GM12892 (cell line): ENCODE measurements at places on chromosomes 6 and 20.

DNA sequence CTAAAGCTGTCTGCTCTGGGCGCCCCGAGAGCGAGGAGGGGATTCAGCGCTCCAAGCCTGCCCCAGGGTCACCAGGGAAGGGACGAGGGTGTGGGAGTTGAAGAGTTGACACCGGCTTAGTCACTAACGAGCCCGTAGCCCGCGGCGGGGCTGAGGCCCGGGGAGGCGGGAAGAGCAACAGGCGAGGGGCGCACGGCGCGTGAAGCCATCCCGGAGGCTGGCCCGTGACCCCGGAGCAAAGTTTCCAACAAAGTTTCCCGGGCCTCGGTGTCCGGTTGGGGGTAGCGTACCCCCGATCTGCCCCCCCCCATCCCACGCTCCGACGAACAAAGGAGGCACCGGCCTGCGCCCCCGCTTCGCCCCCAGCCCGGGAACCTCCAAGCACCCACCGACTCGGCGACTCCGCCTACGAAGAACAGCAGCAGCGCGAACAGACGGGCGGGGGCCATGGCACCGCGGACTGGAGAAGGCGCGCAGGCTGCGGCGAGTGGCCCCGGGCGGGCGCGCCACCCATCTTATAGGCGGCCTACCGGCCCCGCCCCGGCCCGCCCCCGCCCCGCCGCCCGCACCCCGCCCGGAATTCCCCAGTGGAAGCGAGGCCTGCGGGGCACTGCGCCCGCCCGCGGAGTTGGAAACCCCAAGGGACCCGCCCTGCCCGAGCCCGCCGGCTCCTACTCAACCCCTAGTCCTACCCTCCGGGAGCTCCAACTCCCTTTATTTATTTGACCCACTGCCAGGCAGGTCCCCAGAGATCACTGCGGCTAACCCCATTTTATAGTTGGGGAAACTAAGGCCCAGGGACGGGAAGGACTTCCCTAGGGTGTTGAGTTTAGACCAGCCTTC lies at the start of gene SDC4:
TSS of gene SDC4 (minus strand) at position 489 of the 843 bp plus-strand sequence. CDS start at position 449, 40 bp downstream.
- peak; percentile 51 for DNase-seq

- DNase-seq, result no peak
Observed at GRCh38 chr6:34170346-34170745, 24.5 kb upstream of the GRM4 start.

- no peak for DNase-seq
Observed at GRCh38 chr6:5670381-5670780, 336.3 kb downstream of the NRN1 start.

GRCh38 chr20:46851746-46852145 lies 42.9 kb upstream of the EYA2 start:
- no peak for DNase-seq

DNA sequence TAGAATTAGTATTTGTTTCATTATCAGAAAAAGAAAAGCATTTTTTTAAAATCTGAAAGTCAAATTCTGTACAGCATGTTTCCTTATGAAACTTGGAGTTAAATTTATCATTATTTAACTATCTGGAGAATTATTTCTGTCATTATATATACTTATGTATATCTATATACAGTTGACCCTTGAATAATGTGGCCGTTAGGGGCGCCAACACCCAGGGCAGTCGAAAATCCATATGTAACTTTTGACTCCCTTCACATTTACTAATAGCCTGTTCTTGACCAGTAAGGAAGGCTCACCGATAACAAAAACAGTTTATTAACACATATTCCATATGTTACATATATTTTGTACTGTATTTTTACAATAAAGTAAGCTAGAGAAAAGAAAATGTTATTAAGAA lies 341.2 kb downstream of the ADGRB3 start:
- no peak for DNase-seq

- DNase-seq, result no peak
Observed at GRCh38 chr6:90431576-90431975, 134.9 kb upstream of the BACH2 start.

GRCh38 chr20:2172305-2173175 lies 70.9 kb downstream of the STK35 start:
- peak; percentile 57 for DNase-seq

GRCh38 chr20:11682285-11682684 lies 235.4 kb upstream of the BTBD3 start:
- no peak for DNase-seq

DNA sequence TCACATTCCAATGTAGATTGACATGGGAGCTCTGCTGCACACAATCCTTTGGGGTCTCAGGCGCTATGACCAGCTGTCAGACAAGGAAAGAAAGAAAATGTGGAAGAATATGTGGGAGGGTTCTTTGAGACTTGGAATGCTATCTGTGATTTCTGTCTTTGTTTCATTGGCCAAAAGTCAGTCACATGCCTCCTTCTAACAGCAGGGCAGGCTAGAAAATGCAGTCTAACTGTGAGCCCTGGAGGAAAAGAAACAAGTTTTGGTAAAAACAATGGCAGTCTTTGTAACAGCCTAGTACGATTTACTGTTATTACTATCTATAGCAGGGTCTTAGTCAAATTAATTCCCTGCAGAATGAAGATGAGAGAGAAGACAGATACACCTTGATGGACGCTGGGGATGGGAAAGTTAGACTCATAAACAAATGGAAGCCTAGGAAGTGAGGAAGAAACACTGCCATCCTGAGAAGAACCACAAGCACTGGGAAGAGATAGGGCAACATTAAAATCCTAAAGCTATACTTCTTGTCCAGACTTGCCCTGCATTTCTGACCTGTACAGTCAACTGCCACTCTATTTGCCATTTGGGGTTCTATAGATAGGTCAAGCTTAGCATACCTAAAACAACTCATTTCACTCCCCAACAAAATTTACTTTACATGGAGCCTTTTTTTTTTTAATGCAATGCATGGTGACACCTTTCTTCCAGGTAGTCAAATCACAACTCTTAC lies 833.0 kb downstream of the KIF16B start:
- DNase-seq, result no peak

GRCh38 chr20:19249106-19249879 lies 36.9 kb downstream of the SLC24A3 start:
- no peak for DNase-seq

DNA sequence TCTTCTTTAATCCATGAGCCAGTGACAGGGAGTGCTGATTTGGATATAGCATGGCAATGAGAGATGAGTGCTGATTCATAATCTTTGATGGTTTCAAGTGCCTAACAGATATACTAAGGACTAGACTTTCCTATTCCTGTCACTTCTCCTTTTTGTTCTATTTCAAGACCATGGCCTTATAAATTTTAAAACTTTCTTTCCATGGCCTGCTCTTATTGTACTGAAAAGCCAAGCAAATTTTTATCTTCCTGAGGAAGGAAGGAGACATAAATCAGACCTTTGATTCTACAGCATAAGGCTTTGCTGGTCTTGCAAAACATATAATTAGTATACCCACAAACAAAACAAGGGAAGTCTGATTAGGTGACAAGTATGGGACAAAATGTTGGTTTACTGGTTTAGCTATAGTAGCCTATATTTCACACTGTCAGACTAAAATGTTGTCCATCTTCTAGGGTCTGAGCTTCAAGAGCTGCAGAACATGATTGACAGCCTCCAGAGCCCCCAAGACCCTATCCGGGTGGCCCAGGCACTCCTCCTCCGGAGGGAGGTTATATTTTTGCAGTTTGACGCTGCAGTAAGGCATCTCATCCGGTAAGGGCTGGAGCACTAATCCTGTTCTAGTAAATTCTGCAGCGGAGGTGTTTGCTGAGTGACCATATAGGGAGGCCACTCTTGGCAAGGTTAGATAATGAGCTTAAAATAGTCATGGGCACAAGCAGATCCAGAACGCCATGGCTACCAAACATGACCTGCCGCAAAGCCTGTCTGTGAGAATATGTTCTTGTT lies 82.3 kb downstream of the CD164 start:
- DNase-seq, result no peak

DNA sequence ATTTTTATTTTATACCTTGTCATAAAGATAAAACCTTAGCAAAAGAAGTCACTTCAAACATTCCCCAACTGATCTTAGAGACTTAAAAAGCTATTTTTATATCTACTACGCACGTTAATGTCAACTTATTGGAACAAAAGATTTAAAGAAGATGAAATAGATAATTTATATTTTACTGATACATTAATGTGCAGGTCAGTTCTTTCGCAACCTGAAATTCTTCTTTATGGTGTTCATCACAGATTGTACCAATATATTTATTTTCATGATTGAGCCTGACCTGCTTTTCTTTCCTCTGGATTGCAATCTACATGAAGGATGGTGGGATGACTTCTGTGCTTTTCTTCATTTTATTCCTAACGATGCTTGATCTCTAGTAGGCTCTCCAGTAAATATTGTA lies 596.3 kb downstream of the PHF3 start:
- no peak for DNase-seq

DNA sequence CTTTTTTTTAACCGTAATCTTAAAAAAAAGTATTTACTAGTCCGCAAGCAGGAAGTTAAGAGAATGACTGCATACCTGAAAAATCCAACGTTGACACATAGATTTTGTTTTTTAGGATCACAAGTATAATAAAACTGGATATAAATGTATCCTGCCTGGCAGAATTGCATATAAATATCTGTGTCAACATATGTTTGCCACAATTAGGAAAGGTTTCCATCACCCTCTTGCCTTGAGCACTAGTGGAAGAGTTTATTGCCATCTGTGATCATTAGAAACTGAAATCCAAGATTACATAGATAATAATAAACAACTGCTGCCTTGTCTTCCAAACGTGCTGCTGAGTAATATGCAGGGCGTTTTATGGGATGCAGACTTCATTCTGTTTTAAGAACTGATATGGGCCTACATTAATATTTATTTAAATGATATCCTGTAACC lies 27.9 kb downstream of the PLEKHG1 start:
- no peak for DNase-seq

DNA sequence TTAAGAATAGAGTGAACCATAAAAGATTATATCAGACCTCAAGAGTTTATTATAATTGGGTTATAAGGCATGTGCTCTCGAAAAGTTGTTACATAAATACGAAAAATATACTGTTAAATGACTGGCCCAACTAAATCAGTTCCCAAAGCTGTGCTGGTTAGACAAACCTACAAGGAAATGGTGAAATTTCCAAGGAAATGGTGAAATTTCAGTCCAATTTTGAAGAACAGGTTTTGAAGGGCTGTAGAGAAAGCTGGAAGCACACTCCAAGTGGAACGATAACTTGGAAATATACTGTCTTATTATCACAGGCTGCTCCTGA lies 400 bp upstream of the TRMT11 start:
- no peak for DNase-seq

DNA sequence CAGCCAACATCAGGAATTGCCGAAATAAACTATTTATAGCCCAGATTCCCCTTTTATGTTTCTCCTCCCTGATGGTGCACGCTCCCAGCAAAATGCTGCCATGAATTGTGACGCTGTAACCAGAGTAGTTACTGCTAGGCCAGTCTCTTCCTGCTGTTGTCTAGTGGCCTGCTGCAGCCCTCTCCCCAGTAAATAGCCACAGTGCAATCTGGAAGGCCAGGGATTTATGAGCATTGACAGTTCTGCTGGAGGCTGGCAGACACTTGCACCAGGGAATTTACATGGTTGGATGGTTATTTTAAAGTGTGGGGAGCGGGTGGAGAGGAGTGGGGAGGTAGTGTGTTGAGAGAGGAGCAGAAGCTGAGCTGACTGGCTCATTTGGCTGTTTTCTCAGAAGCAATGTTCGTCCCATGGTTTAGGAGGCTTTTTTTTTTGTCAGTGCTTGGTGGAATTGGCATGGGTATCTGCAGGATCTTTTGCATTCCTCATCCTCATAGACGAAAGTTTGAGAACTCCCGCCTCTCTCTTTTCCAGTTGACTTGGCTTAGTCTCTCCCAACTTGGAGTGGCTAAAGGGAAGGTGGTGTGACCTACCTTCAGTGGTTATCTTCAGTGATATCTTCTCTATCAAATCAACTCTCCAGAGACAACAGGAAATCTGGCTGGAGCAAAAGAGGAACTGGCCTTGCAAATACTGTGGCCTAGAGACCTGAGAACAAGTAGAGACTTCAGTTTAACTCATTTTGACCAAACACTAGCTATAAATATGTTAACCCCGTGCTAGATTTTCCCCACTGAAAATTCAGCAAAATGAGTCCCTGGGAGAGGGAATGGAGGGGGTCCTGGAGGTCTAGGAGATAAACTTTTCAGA lies 99.3 kb upstream of the VSTM2L start:
- peak; percentile 10 for DNase-seq

- DNase-seq, result no peak
Observed at GRCh38 chr6:86477500-86478148, 459.7 kb upstream of the HTR1E start.

GRCh38 chr6:56866917-56867522 lies 87.9 kb upstream of the BEND6 start:
- DNase-seq, result no peak

- DNase-seq, result no peak
Observed at GRCh38 chr6:158018851-158019361, 37.2 kb downstream of the SYNJ2 start.

DNA sequence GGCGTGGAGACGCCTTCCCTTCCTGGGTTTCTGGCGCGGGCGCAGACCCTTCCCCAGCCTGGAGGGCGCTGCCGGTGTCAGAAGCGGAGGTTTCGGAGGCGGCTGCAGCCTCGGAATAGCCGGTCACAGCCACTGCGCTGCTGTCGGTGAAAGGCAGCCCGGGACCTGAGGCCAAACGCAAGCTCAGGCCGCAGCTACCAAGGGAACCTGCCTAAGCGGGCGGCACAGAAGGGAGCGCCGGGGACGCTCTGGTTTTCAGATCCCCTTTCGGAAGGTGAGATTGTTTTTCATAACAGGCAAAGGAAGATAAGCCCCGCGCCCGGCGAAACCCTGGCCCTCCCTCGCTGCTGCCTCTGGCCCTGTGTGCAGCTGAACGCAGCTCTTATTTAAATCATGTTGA lies 116.5 kb downstream of the FAM120B start:
- DNase-seq, result no peak

- no peak for DNase-seq
Observed at GRCh38 chr6:153449279-153449678, 318.2 kb upstream of the RGS17 start.

- DNase-seq, result peak; percentile 67
Observed at GRCh38 chr20:48760403-48760983, 67.3 kb downstream of the PREX1 start.

DNA sequence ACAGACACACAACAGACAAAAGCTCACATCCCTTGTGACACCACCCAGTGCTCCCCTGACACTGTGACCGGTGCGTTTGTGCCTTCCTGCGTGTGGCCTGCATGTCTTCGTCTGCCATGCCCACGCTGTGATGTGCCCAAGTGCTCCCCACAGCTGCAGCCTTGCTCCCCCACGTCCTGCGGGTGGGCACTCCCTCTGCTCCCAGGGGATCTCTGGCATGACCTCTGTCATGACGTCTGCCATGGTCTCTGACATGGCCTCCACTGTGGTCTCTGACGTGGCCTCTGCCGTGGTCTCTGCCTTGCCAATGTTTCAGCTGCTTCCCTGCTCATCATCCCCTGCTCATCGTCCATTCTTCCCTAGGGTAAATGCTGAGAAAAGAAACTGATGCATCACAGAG lies 200.9 kb downstream of the DLL1 start:
- no peak for DNase-seq

- DNase-seq, result peak; percentile 29
Observed at GRCh38 chr6:1311400-1312202, at the start of gene FOXQ1. FOXQ1 (plus strand) TSS chr6:1312098; CDS start chr6:1312705, 607 bp downstream.

- no peak for DNase-seq
Observed at GRCh38 chr6:87826424-87826823, 124.4 kb upstream of the AKIRIN2 start.
